ENCODE measurements at places on chromosomes 12 and 14.

- DNase-seq, result no peak
Measured at GRCh38 chr12:52618216-52618615, at the start of gene KRT73. Gene KRT73 (minus strand): TSS chr12:52618559. CDS start chr12:52618524, 35 bp downstream.

DNA sequence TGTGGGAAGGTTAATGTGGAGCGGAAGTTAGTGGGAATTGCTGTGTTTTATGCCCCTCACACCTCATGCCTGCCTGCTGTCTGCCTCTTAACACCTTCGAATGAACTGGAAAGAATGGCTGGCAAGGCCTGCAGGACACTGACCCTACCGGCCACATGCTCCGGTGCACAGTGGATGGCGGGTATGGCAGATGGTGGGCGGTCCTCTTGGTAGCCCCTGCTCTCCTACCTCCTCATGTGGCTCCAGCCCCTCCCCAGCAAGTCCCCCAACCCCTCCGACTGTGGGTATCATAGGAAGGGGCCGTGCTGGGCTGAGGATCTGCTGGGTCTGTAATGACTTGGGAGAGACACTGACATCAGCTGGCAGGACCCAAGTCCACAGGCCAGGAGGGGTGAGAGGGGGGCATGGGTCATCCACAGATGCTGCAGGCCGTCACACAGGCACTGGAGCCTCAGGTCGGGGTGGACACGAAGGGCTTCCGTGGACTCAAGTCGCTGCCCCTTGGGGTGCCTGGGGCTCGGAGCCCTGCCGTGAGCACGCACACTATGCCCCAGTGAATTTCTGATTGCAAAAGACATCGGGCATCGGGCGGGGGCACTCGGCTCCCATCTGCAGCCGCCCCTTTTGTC is 77.4 kb downstream of the KIF26A start:
- DNase-seq, result no peak

DNA sequence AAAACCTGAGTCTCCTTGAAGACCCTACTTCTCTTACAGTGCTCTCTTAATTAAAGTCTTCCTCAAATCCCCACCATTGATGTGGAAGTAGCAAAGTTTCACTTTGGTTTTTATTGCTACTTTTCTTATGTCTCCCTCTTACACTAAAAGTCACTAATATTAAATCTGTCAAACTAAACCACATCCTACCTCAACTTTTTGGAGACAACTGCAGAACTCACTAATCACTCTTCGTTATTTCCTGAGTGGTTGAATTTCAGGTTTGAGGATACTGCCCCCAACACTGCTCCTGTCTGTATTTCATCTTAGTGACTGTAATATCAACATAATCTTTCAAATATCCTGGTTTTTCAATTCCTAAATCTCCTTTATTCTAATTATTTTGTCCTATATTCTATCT is 213.0 kb upstream of the PDE3A start:
- DNase-seq, result no peak

DNA sequence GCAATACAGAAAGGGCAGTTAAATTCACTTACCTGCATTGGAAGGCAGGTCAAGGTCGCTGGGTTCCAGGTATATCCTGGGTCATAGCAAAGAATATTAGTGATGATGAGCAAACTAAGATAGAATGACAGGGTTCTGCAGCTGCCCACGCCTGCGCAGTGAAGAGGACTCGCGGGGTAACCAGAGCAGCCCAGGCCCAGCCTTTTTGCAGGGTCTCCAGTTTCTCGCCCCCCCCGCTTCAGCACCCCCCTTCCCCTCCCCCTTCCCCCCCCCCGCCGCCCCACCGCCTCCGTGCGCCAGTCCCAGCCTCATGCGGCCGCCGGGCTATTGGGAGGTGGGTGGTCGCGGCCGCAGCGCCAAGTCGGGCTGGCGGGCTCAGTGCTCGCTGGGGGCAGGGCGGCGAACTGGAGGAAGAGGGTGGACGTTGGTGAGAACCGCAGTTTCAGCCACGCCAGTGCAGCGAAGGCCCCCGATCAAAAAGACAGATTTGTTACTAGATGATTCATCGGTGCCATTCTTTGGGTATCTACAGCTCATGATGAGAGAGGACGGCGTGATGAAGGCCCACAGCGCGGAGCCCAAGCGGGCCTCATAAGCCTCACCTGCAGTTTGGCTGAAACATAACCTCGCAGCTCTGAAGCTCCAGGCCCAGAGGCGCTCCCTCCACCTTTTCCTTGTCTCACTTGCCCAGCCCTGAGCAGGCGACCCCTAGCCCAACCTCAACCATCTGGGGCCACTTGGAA is 20.2 kb downstream of the SLC2A3 start:
- DNase-seq, result no peak

DNA sequence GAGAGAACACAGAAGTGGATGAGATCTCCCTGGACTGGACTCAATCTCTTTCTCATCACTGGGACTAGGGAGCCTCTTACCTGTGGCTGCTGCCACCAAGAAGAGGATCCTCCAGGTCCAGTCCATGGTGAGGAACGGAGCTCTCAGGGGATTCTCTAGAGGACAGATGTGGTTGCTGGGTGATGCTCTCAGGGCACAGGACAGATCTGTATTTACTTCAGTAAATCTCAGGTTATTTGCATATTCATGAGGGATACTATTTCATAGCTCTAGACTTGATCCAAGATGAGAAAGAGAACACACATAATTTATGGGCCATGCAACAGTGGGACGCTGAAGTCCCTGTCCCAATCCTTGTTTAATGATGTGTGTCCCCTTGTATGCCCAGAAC is 460.5 kb downstream of the TMEM121 start:
- DNase-seq, result no peak

DNA sequence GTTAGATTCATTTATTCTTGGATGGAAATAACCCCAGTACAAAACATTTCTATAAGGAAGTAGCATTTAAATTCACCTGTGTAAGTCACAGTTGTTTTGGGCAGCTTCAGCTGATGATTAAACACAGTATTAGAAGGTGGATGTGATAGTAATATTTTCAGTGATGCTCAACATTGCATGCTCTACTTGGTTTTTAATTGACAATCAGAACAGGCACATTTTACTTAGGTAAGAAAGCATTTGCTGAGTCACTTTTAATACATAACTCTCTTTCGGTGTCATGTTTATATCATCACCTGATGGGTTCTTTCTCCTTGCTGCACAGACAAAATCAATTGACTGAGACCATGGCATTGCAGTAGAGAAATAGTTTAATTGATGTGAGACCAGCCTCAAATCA is 80.7 kb downstream of the CMAS start:
- no peak for DNase-seq

DNA sequence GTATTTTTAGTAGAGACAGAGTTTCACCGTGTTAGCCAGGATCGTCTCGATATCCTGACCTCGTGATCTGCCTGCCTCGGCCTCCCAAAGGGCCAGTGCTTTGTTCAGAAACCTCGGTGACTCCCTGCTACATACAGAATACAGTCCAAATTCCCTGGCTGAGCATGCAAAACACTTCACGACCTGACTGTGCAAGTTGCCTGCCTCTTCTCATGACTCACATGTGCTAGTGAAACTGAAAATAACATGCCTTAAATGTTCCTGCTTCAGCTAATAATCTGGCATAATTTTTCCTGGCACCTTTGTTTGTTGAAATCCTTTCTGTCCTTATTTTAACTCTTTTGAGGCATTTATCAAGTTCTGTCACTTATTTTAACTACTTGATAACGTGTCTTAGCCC is 8.2 kb downstream of the DMAC2L start:
- DNase-seq, result no peak

Data from activated gamma-delta T cell treated with Interleukin-2 at 50 U/mL for 16 hours (primary cell).